Mucosa of gallbladder (tissue), 1 donor: ENCODE measurements at places on chromosomes 16 and 17. TPM values are rescaled to one million over a fixed set of nuclear protein-coding genes. Genes with fewer than 3 reads are reported as not detected.

The ARL6IP1 gene
- total RNA-seq, result 154 TPM

The ACLY gene
- 127 TPM for total RNA-seq

The RCVRN gene
- 0.20 TPM for total RNA-seq

The ADGRG3 gene
- 0.60 TPM for total RNA-seq

DNA sequence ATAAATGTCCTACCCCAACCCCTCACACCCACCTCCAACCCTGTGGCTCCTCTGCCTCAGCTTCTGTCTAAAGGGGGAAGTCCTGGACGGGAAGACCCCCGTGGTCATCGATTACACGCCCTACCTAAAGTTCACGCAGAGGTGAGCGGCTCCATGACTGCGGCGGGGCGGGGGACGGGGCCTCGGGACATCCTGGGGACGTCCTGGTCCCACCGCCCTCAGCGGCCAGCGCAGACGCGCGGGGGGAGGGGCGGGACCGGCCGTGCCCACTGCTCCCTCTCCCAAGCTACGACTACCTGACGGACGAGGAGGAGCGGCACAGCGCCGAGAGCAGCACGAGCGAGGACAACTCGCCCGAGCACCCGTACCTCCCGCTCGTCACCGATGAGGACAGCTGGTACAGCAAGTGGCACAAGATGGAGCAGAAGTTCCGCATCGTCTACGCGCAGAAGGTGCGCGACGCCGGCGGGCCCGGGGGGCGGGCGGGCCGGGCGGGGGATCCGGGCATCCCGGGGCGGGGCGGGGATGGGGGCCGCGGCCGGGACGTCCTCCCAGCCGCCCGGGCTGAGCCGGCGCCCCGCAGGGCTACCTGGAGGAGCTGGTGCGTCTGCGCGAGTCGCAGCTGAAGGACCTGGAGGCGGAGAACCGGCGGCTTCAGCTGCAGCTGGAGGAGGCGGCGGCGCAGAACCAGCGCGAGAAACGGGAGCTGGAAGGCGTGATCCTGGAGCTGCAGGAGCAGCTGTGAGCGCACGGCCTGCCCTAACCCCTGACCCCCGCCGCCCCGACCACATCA, 6.7 kb downstream of the RUNDC3A start:
- no peak for DNase-seq

- DNase-seq, result no peak
These were observed 57.0 kb downstream of the CCDC57 start for GRCh38 chr17:82155606-82156005.
